H9 (cell line): ENCODE measurements at places on chromosomes 1 and 21. TPM values are rescaled to one million over a fixed set of nuclear protein-coding genes. Genes with fewer than 3 reads are reported as not detected.

- no peaks in the 10 kb centered on the region for H3K4me1 ChIP-seq
- no peak overlapping the region for H3K4me3 ChIP-seq
- H3K27ac ChIP-seq: no peak overlapping the region
- H3K36me3 ChIP-seq: peaks cover 6% of the 10 kb centered on the region; the same call in 2 of the 3 replicates
These were observed 7.8 kb upstream of the ZNF691 start for GRCh38 chr1:42838482-42839190.

FMN2 gene
- 0.59 and 0.61 TPM in 2 replicates for total RNA-seq

CD1B gene
- total RNA-seq: not detected in 2 replicates

GBP4 gene
- not detected in 2 replicates for total RNA-seq

DNA sequence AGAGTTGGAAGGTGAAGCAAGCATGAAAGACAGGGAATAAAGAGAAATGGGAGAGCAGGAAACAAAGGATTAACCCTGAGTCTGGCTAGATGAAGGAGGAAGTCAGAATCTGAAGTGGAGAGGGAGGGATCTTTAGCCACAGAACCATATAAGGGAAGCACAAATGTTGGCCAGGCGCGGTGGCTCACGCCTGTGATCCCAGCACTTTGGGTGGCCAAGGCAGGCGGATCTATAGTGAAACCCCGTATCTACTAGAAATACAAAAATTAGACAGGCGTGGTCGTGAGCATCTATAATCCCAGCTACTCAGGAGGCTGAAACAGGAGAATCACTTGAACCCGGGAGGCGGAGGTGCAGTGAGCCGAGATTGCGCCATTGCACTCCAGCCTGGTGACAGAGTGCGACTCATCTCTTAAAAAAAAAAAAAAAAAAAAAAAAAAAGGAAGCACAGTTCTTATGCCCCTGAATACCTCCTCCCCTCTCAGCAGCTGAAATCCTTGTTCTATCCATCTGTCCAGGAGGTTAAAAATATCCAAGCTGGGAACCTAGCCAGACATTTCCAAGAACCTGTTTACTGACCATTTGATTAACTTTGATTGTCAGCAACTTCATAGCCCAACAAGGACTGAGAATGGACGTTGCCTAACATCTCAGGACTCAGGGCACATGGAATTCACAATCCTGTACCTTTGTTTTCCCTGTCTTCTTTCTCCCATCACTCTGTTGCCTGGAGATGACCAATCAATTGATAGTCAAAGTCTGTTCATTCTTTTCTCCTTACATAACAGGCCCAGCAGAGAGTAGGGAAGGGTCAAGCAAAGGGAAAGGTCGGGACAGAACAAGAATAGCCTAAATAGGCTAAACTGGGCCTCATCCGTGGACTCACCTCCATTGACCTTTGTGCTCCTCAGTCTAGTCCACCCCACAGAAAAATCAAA lies 10.6 kb downstream of the TXNIP start:
- H3K4me3 ChIP-seq: no peak overlapping the region; the same call in 2 of the 3 replicates
- DNase-seq: no peak
- peaks cover 9% of the 10 kb centered on the region; the same call in 1 of the 2 replicates for H3K4me1 ChIP-seq
- no peaks in the 10 kb centered on the region for H3K27me3 ChIP-seq

DNA sequence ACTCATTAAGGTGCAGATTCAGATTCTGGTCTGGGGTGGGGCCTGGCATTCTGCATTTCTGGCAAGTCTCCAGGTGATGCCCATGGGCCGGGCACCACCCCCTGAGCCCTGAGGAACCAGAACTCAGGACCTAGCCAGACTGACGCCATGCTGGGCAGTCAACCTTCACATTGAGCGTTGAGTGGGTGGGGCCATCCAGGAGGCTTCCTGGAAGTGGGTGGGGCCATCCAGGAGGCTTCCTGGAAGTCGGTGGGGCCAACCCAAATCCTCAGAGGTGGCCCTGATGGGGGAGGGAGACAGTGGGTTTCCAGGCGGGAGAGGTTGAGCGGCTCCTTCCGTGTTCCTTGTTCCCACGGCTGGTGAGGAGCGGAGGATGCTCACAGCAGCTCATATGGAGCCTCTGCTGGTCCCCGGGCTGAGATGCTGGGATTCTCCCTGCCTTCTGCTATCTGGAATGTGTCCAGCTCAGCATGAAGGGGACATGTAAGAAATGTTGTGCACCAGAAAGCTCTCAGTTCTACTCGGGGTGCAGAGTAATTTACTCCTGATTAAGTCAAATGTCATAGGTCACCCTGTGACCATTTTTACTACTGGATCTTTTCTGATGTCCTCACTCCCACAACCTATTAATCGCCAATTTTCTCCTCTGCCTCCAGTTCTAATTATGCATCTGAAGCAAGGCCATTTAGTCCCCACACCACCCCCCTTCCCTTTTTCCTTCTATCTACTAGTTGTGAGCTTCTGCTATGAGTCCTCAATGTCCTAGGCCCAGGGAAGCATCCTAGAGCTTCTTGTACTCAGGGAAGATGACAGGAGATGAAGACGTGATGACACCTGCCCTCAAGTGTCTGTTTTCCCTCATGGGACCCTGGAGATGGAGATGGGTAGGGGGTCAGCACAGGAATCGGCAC lies 435.4 kb downstream of the PTPRU start:
- H3K4me1 ChIP-seq: no peaks in the 10 kb centered on the region
- peak; percentile 12 for DNase-seq
- H3K4me3 ChIP-seq: no peak overlapping the region
- H3K27me3 ChIP-seq: no peaks in the 10 kb centered on the region

GRCh38 chr1:156860113-156860627 lies 495 bp upstream of the NTRK1 start:
- H3K4me1 ChIP-seq: no peaks in the 10 kb centered on the region
- H3K27me3 ChIP-seq: peaks cover 77% of the 10 kb centered on the region
- H3K27ac ChIP-seq: no peak overlapping the region
- DNase-seq: peak; percentile 71

DNA sequence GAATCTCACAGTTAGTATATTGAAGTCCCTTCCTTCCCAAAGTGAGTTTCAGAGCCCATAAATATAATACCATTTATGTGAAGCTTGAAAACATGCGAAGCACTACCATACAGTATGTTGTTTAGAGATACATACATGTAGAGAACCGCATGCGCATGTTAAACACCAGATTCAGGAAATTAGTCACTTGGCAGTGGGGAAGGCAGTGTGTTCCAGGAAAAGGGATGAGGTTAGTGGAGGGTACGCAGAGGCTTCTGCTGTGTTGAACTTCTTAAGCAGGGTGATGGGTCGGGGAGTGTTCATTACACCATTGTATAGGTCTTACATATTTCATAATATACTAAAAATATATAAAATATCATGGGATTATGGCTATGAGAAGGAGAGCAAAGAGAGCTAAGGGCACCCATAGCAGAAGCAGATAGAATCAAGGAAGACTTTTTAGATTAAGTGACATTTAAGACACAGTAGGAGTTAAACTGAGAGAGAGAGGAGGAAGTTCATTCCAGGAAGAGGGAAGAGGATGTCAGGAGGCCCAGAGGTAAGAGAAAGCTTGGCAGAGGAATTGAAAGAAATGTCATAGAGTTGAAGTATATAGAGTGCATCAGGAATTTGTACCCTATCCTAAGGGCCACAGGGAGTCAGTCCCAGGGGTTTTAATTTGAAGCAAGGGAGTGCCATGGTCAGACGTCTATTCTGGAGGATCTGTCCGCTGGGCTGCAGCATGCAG lies 43.5 kb upstream of the SARS1 start:
- H3K27me3 ChIP-seq: no peaks in the 10 kb centered on the region
- no peak for DNase-seq
- no peak overlapping the region for H3K27ac ChIP-seq
- no peak overlapping the region for H3K4me3 ChIP-seq

DNA sequence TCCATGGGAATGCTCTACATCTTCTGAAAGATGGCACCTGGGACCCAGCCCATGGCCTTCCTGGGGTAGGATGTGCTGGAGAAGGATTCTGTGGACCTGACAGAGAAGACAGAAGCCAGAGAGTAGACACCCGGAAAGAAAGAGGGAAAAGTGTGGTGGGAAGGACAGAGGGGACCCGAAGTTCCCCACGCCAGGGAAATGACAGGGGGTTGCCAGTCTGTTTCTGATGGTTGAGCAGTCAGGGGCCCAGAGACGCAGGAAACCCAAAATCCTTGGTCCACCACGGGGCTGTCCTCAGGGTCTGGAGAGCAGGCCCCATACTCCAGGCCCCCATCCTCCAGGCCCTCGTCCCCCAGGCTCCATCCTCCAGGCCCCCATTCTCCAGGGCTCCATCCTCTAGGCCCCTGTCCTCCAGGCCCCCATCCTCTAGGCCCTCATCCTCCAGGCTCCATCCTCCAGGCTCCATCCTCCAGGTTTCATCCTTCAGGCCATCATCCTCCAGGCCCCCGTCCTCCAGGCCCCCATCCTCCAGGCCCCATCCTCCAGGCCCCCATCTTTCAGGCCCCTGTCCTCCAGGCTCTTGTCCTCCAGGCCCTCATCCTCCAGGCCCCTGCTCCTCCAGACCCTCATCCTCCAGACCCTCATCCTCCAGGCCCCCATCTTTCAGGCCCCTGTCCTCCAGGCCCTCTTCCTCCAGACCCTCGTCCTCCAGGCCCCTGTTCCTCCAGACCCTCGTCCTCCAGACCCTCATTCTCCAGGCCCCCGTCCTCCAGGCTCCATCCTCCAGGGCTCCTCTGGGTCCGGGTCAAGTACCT lies 1.0 kb upstream of the TFF2 start:
- no peaks in the 10 kb centered on the region for H3K4me1 ChIP-seq
- DNase-seq: peak; percentile 4
- no peaks in the 10 kb centered on the region for H3K27me3 ChIP-seq

ADCY10 gene
- 0.20 TPM in 1 of 2 replicates, not detected in the other for total RNA-seq

DNA sequence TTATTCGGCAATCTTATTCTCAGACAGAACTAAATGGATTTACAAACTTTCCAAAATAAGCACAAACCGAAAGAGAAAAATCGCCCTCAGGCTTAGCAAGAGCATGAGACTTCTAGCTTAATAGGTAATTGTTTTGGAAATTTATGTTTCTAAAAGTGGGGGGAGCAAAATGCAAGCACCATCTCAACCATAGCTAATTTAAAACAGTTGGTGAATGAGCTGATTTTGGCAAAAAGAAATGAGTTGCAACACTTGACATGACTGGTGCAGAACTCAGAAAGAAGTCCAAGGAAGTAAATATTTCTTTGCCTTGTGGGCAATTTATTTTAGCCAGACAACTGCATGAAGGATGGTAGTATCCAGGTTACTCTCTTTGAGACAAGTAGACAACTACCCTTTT lies 71.5 kb upstream of the PTGFR start:
- H3K27me3 ChIP-seq: no peaks in the 10 kb centered on the region
- DNase-seq: no peak
- H3K4me3 ChIP-seq: no peak overlapping the region
- no peaks in the 10 kb centered on the region for H3K36me3 ChIP-seq

- no peaks in the 10 kb centered on the region for H3K27me3 ChIP-seq
- no peak overlapping the region for H3K27ac ChIP-seq
- H3K4me1 ChIP-seq: no peaks in the 10 kb centered on the region
- no peak overlapping the region for H3K4me3 ChIP-seq
- DNase-seq: no peak
These were observed 340.1 kb upstream of the ESRRG start for GRCh38 chr1:217063172-217063908.

DNA sequence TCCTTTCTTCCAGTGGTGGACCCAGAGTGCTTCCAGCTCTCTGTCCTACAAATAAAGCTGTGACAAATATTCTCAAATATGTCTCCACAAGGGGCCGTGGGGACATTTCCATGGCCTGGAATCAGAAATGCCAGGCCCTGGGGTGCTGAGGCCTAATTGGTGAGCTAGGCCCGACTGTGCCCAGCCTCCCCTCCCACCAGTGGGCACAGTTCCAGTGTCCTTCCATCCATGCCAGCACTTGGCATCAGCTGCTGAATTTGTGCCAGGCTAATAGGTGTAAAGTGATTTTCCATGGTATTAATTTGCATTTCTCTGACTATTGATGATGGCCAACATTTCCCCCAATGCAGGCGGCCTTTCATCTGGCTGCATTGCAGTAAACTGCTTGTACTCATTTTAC lies 48.5 kb upstream of the B3GALT5 start:
- no peak overlapping the region for H3K4me3 ChIP-seq
- H3K27me3 ChIP-seq: no peaks in the 10 kb centered on the region
- peaks cover 7% of the 10 kb centered on the region; the same call in 1 of the 2 replicates for H3K4me1 ChIP-seq
- no peak for DNase-seq
- no peak overlapping the region for H3K27ac ChIP-seq

LCE3D gene
- total RNA-seq: not detected in 2 replicates

GRCh38 chr1:56199061-56199460 lies 380.3 kb downstream of the PLPP3 start:
- H3K36me3 ChIP-seq: no peaks in the 10 kb centered on the region
- H3K4me1 ChIP-seq: no peaks in the 10 kb centered on the region; the same call in 1 of the 2 replicates
- no peak for DNase-seq

DNA sequence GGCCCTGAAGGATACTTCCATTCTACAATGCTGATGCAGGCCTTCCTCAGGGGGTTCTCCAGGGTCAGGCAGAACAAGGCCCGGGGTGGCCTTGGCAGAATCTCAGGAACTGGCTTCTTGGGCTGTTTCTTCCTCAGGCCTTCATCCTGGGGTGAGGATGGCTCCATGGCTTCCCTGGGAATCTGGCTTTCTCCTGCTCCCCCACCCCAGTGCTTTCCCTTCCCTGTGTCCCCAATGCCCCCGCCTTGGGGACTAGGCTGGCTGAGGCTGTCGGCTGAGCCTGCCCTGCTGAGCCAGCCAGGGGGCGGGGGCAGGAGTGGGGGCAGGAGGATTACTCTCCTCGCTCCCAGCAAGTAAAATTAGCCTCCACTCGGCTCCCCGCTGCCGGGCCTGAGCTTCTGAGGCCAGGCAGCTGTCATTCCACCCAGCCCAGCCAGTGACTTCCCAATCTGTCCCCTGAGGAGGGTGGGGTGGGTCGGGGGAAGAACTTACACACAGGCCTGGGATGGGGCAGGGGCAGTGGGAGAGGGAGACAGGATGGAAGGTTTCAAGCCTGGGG lies at the start of gene CACNA1S:
Gene CACNA1S (minus strand): TSS at position 254 of the 559 bp plus-strand sequence. CDS start 87 bp downstream, at position 167.
- H3K4me3 ChIP-seq: no peak within 1 kb of the TSS
- no peaks in the 10 kb centered on the region; the same call in 1 of the 2 replicates for H3K4me1 ChIP-seq
- peaks cover 15% of the 10 kb centered on the region; the same call in 1 of the 2 replicates for H3K27me3 ChIP-seq
- no peaks in the 10 kb centered on the region for H3K36me3 ChIP-seq
- DNase-seq: no peak
- no peak within 1 kb of the TSS for H3K27ac ChIP-seq

DNA sequence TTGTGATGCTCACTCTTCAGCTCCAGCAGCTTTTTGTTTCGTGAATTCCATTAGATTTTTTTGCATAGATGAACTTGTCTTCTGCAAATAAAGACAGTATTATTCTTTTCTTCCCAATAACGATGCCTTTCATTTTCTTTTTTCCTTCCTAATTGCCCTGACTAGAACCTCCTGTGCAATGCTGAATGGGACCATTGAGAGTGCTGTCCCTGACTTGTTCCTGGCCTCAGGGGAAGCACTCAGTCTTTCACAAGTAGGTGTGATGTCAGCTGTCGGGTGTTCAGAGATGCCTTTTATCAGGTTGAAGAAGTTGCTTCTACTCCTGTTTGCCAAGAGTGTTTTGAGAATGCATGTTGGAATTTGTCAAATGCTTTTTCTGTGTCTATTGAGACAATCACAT lies 64.3 kb upstream of the ADARB1 start:
- no peak overlapping the region for H3K27ac ChIP-seq
- H3K4me3 ChIP-seq: no peak overlapping the region
- H3K27me3 ChIP-seq: no peaks in the 10 kb centered on the region; the same call in 1 of the 2 replicates
- DNase-seq: no peak
